ENCODE measurements at places on chromosomes 13 and 19.

DNA sequence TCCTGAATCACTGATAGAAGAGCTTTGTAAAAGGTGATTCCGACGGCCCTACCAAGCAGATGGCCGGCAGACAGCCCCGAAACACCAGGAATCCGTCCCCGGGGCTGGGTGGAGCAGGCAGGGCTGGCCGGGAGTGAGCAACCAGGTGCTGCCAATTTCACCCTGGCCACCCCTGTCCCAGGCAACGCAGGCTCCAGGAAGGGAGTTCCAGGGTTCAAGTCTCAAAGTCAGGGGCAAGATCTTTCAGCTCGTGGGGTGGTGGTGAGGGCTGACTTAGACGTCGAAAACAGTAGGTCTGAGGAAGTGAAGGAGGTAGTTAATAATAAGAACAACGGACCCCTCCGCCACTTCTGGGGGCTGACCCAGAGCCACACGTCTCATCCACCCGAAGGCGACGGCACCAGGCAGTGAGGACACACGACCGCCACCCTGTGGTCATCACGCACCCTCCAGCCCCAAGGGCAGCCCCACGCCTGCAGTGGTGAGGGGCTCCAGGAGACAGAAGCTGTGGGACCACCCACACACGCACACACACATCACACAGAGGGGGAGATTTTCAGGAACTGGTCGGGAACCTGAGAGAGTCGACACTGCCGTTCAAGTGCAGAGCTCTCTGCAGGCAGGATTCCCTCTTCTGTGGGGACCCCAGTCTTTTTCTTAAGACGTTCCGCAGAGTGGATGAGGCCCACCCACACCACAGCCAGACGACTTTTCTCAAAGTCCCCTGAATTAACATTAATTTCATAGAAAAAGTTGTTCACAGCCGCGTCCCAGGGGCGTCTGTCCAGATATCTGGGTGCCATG lies 67.2 kb downstream of the SPACA7 start:
- DNase-seq = no peak

DNA sequence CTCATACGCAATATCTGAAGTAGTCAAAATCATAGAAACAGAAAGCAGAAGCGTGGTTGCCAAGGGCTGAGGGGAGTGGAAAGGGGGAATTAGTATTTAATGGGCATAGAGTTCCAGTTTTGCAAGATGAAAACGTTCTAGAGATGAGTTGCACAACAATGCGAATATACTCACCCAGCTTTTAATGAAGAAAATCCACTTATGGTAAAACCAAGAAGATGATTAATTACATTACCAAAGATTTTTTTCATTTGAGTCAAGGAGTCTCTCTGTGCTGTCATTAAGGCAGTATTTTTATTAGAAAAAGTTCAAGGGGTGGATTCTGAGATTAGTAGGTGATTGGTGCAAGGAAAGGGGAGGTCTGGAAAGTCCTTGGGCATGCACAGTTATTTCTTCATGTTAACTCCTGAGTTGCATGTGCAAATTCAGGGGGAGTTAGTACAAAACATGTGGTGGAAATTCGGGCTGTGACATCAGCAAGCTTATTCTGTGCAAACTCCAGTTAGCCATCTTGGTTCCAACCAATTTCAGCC lies 6.9 kb upstream of the CBY2 start:
- DNase-seq = no peak

DNA sequence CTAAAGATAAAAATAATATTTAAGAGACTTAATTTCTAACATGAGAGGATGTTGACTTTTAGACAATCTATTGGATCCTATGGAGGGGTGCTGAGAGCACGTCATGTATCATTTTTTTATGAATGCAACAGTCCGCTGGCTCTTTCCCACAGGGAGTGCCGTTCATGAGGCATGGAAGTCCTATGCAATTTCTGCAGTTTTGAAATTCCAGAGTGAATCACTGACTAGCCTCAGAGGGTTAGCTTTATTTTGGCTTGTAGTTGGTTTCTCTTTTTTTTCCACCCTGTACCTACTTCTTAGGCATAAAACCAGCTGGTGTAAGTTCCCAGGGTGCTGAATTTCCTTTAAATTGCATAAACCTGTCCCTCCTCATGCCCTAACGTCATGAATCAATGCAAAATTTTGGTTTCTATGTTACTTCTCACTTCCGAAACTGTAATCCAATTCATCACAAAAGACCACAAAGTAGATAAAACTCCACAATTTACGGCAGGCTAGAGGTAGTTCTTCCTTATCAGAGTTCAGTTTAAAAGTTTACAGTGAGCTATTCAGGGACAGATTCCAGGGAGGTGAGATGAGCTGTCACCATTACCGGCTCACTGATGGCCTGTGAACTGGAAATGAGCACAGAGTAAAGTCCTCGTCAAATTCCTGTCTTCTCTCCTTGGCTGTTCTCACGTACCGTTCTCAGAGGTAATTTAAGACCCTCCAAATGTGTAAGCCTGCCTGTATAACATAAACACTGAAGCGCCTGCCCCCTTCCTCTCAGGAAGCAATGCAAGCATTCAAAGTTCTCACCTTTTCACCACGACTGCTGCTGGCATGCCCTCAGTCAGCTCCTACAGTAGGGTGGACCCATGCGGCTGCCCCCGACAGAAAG lies 216.6 kb upstream of the SLC10A2 start:
- DNase-seq = no peak

DNA sequence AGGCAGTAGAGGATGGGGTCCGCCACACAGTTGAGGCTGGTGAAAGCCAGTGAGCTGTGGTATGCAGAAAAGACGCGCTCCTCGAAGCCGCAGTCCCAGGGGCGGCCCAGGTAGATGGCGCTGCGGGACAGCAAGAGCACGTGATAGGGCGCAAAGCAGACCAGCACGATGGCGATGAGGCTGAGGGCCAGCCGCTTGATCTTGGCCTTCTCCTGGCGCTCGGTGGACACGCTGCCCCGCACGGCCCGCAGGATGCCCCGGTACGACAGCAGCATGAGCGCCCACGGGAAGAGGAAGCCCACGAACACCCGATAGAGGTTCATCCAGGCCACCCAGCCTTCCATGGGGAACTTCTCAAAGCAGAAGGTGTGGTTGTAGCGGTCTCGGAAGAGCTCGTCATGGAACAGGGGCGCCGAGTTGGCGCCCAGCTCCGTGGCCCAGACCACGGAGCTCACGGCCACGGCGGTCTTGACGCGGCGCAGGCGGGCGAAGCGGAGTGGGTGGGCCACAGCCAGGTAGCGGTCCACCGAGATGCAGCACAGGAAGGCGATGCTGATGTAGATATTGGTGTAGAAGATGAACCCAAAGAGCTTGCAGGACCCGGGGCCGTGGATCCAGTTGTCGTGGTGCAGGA lies 6.5 kb upstream of the OPA3 start:
- DNase-seq = no peak

GRCh38 chr13:99507986-99508385 lies 6.7 kb downstream of the TM9SF2 start:
- DNase-seq = no peak

DNA sequence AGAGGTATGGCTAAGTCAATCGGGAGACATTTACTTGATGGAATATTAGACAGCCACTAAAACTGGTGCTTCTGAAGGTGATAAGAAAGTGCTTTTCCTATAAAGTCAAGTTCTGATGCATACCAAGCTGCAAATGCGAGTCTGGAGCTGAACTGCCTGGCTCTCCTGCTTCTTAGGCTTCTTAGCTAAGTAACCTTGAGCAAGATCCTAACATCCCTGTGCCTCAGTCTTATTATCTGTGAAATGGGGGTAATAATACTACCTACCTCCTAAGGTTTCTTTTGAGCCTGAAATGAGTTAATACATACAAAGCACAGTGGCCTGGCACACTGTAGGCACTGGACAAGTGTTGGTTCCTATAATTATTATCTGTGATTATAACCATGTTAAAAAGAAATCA lies 64.5 kb downstream of the ZIC5 start:
- no peak for DNase-seq

- DNase-seq = no peak
Measured at GRCh38 chr13:61778531-61778930, 362.9 kb upstream of the PCDH20 start.

- DNase-seq = no peak
Measured at GRCh38 chr13:31797154-31797775, 57.9 kb downstream of the RXFP2 start.

DNA sequence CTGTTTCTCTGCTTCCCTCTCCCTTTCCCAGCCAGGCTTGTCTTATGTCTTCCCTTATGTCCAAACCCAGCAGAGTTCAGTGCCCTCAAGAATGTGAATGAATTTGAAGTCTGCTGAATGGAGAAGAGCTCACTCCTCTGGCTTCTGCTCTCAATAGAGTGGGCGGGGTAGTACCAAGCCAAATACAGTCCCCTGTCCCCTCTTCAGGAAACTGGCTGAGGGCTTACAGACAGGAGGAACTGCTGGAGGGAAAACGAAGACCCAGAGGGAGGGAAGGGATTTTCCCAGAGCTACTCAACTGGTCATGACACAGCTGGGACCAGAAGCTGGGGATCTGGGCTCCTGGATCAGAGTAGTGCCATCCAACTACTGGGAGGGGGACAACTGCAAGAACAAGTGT lies 32.9 kb upstream of the POU2F2 start:
- DNase-seq = no peak

GRCh38 chr13:109764470-109765291 lies 21.7 kb downstream of the IRS2 start:
- DNase-seq = no peak

DNA sequence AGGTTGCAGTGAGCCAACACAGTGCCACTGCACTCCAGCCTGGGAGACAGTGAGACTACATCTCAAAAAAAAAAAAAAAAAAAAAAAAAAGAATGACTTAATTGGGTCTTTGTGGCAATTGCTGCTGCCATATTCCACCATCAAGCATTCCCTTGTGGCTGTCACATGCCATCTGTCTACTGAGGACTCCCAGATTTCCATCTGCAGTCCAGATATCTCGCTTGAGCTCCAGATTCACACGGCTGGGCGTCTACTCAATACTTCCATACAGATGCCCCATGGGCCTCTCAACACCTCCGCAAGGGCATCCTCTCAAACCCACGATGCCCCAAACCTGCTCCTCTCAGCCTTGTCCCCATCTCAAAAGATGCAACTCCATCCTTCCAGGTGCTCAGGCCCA lies 12.9 kb downstream of the TMEM143 start:
- no peak for DNase-seq

GRCh38 chr19:38009650-38010242 lies 102.7 kb downstream of the SIPA1L3 start:
- DNase-seq = no peak

GRCh38 chr13:43291287-43292060 lies 268.1 kb downstream of the DNAJC15 start:
- no peak for DNase-seq

DNA sequence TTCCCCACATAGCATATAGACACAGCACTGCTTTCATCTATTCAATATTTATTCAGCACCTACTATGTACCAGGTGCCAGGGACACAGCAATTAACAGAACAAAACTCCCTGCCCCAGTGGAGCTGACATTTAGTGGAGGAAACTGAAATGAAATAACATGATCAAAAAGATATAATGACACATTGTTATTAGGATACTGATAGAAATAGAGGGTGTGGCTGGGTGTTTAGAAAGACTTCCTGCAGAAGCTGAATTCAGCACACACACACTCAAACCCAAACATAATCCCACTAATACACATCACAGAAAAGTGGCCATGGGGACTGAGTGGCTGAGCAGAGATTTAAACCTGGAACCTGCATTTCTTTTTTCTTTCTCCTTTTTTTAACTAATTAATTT lies 3.8 kb upstream of the CDC37 start:
- no peak for DNase-seq

GRCh38 chr13:24232474-24232873 lies 72.0 kb downstream of the SPATA13 start:
- no peak for DNase-seq

DNA sequence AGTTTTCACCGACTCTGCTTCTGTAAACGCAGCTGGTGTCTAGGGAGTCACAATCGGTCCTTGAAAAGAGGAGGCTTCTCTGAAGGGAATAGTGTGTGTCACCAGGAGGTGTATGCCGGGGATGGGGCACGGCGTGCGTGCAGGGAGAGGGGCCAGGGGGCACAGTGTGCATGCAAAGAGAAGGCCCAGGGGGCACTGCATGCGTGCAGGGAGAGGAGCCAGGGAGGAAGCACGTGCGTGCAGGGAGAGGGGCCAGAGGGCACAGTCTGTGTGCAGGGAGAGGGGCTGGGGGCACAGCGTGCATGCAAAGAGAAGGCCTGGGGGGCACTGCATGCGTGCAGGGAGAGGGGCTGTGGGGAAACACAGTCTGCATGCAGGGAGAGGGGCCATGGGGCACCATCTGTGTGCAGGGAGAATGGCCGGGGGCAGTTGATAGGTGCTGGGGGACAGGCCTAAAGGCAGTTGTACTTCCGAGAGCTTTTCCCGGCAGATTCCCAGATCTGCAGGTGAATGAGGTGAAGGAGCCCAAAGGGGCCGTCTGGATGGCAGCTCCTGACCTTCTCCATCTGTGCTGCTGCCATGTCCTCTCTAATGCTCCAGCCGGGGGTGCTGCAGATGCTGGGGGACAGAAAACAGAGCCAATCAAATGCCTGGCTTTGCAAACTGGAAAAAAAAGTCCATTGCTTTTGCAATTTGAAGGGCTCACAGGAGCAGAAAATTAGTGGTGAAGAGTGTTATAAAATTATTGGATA lies 36.4 kb downstream of the ATP11A start:
- no peak for DNase-seq

DNA sequence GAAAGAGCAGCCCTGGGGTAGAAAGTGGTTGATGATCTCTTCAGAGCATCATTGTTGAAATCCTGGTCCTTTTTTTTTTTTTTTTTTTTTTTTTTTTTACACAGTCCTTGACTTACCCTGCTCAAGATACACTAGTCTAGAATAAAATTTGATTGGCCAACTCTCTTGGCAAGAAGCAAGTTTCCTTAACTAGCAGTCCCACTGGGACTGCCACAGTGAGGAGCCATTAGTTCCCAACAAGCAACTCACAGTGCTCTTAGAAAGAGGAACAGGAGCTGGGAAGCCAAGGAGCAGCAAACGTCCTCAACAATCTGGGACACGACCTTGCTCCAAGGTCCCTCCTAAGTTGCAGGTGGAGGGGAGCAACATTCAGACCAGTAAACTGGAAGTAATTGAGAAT lies 47.9 kb upstream of the INTS6 start:
- DNase-seq = no peak

Measured in GM19239 (cell line).